ENCODE measurements at places on chromosomes 3 and 15. TPM values are rescaled to one million over a fixed set of nuclear protein-coding genes. Genes with fewer than 3 reads are reported as not detected.

FBXL2 gene
- 7.6 TPM for total RNA-seq

ADAMTS7 gene
- total RNA-seq = 9.1 TPM

ASB14 gene
- total RNA-seq = not detected

HYKK gene
- total RNA-seq = 4.1 TPM

HYAL3 gene
- 2.8 TPM for total RNA-seq

PLCH1 gene
- 12.1 TPM for total RNA-seq

MYLK gene
- total RNA-seq = 248 TPM

IQCF5 gene
- not detected for total RNA-seq

GRCh38 chr3:172218350-172219323 lies 179.3 kb downstream of the FNDC3B start:
- no peaks in the 10 kb centered on the region for H3K27me3 ChIP-seq
- H3K36me3 ChIP-seq = no peaks in the 10 kb centered on the region
- peaks cover 33% of the 10 kb centered on the region for H3K4me1 ChIP-seq
- DNase-seq = no peak
- no peak overlapping the region for H3K27ac ChIP-seq
- no peak overlapping the region for H3K4me3 ChIP-seq

GRCh38 chr15:70801109-70801508 lies 37.8 kb upstream of the UACA start:
- no peak overlapping the region for H3K4me3 ChIP-seq
- H3K27me3 ChIP-seq = peaks cover 14% of the 10 kb centered on the region
- H3K36me3 ChIP-seq = no peaks in the 10 kb centered on the region
- DNase-seq = no peak

DNA sequence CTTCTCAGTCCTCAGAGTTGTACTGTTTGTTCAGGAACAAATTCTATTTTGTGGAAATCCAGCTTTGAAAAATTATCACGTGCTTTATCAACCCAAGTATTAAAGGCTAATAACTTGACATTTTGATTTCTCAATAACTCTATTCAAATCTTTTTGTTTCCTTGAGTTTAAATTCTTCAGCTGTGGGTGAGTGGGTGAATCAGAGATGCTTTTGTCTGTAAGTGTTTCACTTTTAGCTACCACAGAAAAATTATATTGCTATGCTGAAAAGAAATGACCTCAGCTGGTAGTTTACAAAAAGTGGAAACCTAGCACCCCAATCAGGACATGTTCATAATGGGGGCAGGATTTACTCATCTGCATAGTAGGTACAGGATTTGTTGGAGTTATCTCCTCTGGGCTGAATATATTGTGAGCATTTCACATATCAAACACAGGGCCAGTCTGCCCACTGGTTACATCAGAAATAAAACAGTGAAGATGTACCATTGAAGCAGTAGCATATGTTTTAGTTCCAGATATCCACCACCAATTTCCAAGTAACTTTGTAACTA lies 30.5 kb downstream of the MINDY4B start:
- H3K4me3 ChIP-seq = no peak overlapping the region
- no peaks in the 10 kb centered on the region for H3K27me3 ChIP-seq
- no peak overlapping the region for H3K27ac ChIP-seq
- no peaks in the 10 kb centered on the region for H3K36me3 ChIP-seq
- no peaks in the 10 kb centered on the region for H3K4me1 ChIP-seq

DNA sequence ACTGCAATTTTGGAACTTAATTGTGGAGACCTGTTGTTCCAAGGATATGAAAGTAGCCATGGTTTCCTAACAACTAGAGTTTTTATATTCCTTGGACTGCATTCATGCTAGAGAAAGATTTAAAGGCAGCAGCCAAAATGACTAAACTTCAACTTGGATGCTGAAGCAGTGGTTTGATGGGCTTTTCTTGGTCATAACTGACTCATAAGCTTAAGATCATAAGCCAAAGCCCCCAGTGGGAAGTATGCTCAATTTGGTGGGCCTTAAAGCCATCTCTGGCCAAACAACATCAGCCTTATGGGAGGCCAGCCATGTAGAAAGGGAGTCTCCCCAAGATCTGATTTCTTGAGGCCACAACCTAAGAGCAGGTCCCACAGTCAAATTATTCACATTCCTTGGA lies 80.2 kb downstream of the ZNF280D start:
- H3K27me3 ChIP-seq = no peaks in the 10 kb centered on the region
- no peak overlapping the region for H3K4me3 ChIP-seq
- peaks cover 18% of the 10 kb centered on the region for H3K36me3 ChIP-seq

- H3K27me3 ChIP-seq = no peaks in the 10 kb centered on the region
- peaks cover 45% of the 10 kb centered on the region for H3K4me1 ChIP-seq
- no peak overlapping the region for H3K27ac ChIP-seq
- H3K4me3 ChIP-seq = no peak overlapping the region
These were observed 14.4 kb downstream of the MSL2 start for GRCh38 chr3:136181741-136182140.

GRCh38 chr3:50737906-50738598 lies 63.3 kb downstream of the DOCK3 start:
- no peak overlapping the region for H3K27ac ChIP-seq
- no peaks in the 10 kb centered on the region for H3K27me3 ChIP-seq

- H3K27me3 ChIP-seq = no peaks in the 10 kb centered on the region
- H3K4me3 ChIP-seq = no peak overlapping the region
- no peak overlapping the region for H3K27ac ChIP-seq
- H3K4me1 ChIP-seq = no peaks in the 10 kb centered on the region
- DNase-seq = no peak
These were observed 164.7 kb downstream of the SV2B start for GRCh38 chr15:91264651-91265351.

DNA sequence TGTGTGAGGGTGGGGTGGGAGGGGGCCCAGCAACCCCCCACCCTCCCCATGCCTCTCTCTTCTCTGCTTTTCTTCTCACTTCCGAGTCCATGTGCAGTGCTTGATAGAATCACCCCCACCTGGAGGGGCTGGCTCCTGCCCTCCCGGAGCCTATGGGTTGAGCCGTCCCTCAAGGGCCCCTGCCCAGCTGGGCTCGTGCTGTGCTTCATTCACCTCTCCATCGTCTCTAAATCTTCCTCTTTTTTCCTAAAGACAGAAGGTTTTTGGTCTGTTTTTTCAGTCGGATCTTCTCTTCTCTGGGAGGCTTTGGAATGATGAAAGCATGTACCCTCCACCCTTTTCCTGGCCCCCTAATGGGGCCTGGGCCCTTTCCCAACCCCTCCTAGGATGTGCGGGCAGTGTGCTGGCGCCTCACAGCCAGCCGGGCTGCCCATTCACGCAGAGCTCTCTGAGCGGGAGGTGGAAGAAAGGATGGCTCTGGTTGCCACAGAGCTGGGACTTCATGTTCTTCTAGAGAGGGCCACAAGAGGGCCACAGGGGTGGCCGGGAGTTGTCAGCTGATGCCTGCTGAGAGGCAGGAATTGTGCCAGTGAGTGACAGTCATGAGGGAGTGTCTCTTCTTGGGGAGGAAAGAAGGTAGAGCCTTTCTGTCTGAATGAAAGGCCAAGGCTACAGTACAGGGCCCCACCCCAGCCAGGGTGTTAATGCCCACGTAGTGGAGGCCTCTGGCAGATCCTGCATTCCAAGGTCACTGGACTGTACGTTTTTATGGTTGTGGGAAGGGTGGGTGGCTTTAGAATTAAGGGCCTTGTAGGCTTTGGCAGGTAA lies 8.1 kb downstream of the FAM131A start:
- H3K36me3 ChIP-seq = peaks cover 35% of the 10 kb centered on the region
- peak; percentile 76 for DNase-seq
- no peak overlapping the region for H3K27ac ChIP-seq
- peaks cover 8% of the 10 kb centered on the region for H3K4me1 ChIP-seq
- no peak overlapping the region for H3K4me3 ChIP-seq

- H3K27ac ChIP-seq = no peak overlapping the region
- peaks cover 9% of the 10 kb centered on the region for H3K4me1 ChIP-seq
- no peaks in the 10 kb centered on the region for H3K27me3 ChIP-seq
- no peak overlapping the region for H3K4me3 ChIP-seq
- H3K36me3 ChIP-seq = no peaks in the 10 kb centered on the region
- no peak for DNase-seq
These were observed 9.4 kb downstream of the TBC1D23 start for GRCh38 chr3:100270215-100270583.

DNA sequence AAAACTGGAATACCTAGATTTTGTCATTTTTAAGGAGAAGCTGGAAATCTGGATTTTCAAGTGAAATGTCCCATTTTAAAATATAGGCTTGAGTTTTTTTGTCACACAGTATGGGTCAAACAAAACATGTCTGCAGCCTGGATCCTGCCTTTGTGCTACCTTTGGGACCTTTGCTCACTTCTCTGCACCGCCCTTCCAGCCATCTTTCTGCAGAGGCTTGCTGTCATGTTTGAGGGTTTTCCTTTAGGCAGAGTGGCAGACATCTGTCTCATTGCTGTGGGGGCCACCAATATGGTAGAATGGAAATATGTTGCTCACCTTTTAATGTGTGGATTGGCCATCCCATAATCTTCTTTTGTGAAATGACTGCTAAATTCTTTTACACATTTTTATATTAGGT lies 136.3 kb downstream of the EEFSEC start:
- no peak for DNase-seq
- H3K4me1 ChIP-seq = no peaks in the 10 kb centered on the region
- H3K36me3 ChIP-seq = no peaks in the 10 kb centered on the region
- H3K27ac ChIP-seq = no peak overlapping the region

- no peaks in the 10 kb centered on the region for H3K36me3 ChIP-seq
- no peak for DNase-seq
- no peaks in the 10 kb centered on the region for H3K27me3 ChIP-seq
- H3K4me1 ChIP-seq = peaks cover 13% of the 10 kb centered on the region
- no peak overlapping the region for H3K4me3 ChIP-seq
These were observed 32.3 kb downstream of the CBLB start for GRCh38 chr3:105836533-105836932.

DNA sequence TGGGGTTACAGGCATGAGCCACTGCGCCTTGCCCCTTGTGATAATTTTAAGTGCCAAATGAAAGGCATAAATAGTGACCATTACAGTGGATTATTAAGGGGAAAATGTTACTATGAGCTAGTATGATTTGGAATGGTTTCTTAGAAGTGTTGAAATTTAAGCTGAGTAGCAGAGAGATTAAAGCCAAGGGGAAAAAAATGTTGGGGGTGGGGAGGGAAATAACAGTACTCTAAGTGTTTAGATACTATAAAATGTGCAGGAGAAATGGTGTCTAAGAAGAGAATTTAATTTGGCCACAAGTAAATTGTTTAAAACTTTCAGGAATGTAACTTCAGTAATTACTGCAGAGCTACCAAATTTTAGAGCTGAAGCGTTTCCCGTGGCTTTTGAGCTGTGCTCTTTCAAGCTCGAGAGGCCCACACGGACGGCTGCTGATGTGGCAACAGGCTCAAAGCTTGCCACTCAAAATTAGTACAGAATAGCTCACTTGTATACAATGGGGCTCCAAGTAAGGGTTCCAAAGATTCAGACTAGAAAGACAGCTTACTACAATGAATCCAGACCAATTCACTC lies 23.9 kb upstream of the SLC12A8 start:
- peaks cover 20% of the 10 kb centered on the region for H3K4me1 ChIP-seq
- H3K27me3 ChIP-seq = no peaks in the 10 kb centered on the region
- DNase-seq = peak; percentile 71
- no peak overlapping the region for H3K27ac ChIP-seq
- H3K36me3 ChIP-seq = peaks cover 14% of the 10 kb centered on the region

DNA sequence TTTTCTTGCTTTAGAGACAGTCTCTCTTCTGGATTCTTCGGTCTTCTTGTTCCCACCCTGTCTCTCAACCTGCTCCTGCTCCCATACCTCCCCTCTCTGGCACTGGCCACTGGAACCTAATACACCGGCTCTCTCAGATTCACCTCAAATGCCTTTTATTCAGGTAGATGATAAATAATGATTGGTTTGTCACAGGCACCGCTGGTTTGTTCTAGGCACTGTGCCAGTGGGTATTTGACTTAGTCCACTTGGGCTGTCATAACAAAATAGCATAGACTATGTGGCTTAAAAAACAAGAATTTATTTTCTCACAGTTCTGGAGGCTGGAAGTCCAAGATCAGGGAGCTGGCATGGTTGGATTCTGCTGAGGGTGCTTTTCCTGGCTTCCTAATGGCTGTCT lies 278.2 kb upstream of the STT3B start:
- H3K27ac ChIP-seq = no peak overlapping the region
- H3K27me3 ChIP-seq = no peaks in the 10 kb centered on the region
- no peaks in the 10 kb centered on the region for H3K36me3 ChIP-seq

DNA sequence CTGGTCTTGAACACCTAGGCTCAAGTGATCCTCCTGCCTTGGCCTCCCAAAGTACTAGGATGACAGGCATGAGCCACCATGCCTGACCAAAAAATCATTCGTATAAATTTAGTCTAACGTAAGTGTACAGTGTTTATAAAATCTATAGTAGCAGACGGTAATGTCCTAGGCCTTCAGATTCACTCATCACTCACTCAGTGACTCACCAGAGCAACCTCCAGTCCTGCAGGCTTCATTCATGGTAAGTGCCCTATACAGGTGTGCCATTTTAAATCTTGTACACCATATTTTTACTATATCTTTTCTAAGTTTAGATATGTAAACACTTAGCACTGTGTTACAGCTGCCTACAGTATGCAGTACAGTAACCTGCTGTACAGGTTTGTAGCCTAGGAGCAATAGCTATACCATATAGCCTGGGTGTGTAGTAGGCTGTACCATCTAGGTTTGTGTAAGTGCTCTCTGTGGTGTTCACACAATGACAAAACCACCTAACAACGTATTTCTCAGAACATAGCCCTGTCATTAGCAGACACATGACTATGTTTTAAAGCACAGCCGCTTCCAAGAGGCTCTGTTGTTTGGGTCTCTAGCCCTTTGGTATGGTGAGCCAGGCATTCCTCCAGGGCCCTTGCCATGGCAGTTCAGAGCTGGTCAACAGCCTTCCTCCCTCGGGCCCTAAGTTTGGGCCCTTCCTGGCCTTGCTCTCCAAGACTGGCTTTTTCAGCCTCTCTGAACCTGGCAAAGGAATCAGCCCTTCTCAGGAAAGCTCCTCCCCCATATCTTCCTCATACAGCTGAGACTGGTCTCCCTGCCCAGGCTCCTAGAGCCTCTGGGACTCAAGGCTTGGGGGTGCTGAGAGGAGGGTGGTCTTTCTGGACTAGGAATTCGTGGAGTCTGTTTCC lies 1.9 kb upstream of the CCDC9B start:
- peaks cover under 1% of the 10 kb centered on the region for H3K36me3 ChIP-seq
- H3K27me3 ChIP-seq = no peaks in the 10 kb centered on the region
- H3K4me1 ChIP-seq = peaks cover 58% of the 10 kb centered on the region
- no peak for DNase-seq
- H3K27ac ChIP-seq = peak overlapping the region; percentile 24

- H3K27me3 ChIP-seq = no peaks in the 10 kb centered on the region
- H3K4me3 ChIP-seq = no peak overlapping the region
- DNase-seq = no peak
These were observed 76.4 kb upstream of the STT3B start for GRCh38 chr3:31456373-31456772.

- DNase-seq = no peak
- H3K27ac ChIP-seq = no peak overlapping the region
- H3K4me1 ChIP-seq = peaks cover 30% of the 10 kb centered on the region
- H3K36me3 ChIP-seq = no peaks in the 10 kb centered on the region
- H3K27me3 ChIP-seq = no peaks in the 10 kb centered on the region
These were observed 18.6 kb downstream of the MAGEF1 start for GRCh38 chr3:184693011-184693975.

GRCh38 chr3:174147798-174148197 lies 711.3 kb upstream of the NAALADL2 start:
- no peak overlapping the region for H3K4me3 ChIP-seq
- H3K4me1 ChIP-seq = no peaks in the 10 kb centered on the region
- H3K36me3 ChIP-seq = no peaks in the 10 kb centered on the region
